ENCODE measurements at places on chromosomes 2 and 18. TPM values are rescaled to one million over a fixed set of nuclear protein-coding genes. Genes with fewer than 3 reads are reported as not detected.

- DNase-seq = no peak
Observed at GRCh38 chr2:239791526-239792404, 233.4 kb downstream of the NDUFA10 start.

ZNF142 gene
- 17.8 TPM for total RNA-seq

DNA sequence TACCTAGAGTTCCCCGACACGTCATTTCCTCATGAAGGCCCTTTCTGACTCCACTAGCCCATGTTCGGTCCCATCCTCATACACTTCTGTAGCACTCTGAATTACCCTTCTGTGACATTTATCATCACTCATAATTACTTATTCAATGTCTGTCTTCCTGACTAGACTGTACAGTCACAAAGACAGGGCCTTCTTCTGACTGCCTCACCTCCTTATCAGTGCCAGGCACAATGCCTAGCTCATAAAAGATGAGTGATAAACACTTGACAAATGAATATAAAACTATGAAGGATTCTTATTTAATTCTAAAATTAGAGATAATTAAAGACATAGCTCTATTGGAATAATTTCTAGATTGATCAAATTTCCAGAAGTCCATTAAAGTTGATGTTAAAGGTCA is 1.4 kb upstream of the UBXN4 start:
- no peak for DNase-seq

KIF1A gene
- 0.14 TPM for total RNA-seq

GRCh38 chr18:13513021-13513420 is 213.3 kb downstream of the FAM210A start:
- DNase-seq = no peak

DNA sequence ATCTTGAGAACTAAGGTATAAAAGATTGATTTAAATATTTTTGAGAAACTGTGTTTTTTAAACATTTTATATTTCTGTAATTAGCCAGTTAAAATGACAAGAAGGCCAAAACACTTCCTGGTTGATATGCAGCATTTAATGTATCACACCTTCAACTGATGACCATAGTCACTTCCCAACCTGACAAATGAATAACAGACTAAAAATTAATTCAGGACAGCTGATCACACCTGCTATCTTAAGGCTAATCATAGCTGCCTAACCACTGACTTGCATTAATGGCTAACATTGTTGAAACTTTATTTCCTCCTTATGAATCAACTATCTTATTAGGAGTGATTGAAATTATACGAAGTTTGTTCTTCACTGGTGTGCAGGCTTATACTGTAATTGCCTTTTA is 125.8 kb upstream of the MSTN start:
- no peak for DNase-seq

- no peak for DNase-seq
Observed at GRCh38 chr2:156333951-156334495, 1.5 kb upstream of the NR4A2 start.

GRCh38 chr2:15640261-15640711 is 48.6 kb downstream of the DDX1 start:
- peak; percentile 90 for DNase-seq

GCA gene
- total RNA-seq = 3.5 TPM

DNA sequence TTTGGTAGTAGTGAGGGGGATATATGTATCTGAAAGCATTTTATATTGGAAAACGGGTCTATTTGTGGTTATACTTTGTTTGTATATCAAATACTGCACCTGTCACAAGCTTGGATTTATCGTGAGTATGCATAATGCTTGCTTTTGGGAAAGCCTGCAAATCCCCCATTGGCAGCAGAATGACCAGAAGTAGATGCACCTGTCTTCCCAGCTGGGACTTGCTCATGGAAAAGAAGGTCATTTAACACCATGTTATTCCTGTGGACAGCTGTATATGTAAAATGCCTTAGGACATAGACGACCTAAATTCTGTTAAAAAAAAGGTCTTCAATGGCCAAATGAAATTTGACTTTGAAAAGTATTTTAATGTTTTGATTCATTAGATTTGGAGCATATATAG is 599.4 kb downstream of the XIRP2 start:
- DNase-seq = no peak

CASP8 gene
- total RNA-seq = 26.1 TPM

ERMN gene
- total RNA-seq = 0.06 TPM

BOLL gene
- total RNA-seq = not detected

DNA sequence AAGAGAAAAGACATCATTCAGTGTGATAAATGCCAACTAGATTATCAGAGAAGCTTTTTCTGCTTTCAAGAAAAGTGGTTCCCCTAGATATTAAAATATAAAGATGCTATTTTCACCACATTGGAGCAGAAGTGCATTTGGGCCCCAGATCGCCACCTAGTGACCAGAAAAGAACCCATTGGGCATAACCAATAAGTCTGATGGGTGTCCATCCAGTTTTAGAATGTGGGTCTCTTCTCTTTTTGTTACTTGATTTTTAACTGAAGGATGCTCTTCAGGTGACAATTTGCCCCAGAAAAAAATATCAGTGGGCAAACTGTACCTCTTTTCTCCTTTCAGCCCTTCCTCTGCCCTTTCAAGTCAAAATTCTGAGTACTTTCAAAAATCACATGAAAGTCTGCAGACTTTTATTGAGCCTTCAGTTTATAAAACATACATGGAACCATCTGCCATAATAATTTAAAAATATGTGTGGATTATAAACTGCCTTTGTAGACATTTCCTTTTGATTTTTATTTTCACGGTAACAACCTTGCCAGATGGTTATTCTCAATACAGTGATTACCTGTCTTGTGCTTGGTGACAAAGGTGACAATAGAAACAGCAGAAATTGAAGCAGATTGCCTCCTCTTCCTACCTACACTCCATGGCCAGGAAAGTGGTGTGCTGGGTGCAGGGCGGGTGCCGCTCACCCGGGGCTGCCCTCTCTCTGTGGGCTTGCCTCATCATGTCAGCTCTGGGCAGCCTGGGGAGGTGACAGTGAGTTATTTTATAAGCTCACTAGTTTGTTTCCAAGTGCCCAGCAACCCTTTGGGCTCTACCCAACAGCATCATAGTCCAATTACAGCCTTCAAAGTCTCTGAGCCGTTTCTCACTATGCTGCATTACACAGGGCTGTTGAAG is 124.5 kb downstream of the DCDC2C start:
- DNase-seq = peak; percentile 29

GRCh38 chr2:124668161-124668560 is 643.1 kb downstream of the CNTNAP5 start:
- DNase-seq = peak; percentile 17

GRCh38 chr18:50115095-50115494 is 79.9 kb downstream of the MYO5B start:
- no peak for DNase-seq
